ENCODE measurements at places on chromosomes 11 and 22.

DNA sequence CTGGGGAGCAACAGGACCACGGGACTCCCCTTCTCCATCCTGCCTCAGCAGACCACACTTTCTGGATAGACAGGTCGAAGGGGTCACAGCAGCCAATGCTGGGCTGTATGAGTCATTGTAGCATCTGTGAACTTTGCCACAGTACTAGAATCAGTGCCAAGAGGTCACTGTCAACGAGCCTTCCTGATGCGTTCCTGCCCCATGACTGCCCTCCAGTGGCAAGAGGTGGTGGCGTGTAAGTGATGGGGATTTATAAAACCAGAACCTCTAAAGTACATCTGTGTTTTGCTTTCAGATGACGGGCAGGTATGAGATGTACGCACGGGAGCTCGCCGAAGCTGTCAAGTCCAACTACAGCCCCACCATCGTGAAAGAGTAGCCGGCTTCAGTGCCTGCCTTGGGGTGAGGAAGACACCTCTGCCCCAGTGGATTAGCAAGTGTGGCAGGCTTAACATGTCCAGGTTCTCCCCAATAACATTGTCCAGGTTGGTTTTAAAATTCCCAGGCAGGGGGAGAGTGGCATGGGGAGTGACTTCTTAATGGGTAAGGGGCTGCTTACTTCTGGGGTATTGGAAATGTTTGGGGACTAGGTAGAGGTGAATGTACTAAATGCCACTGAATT, 29.4 kb downstream of the GUCD1 start:
- peak; percentile 60 for DNase-seq

DNA sequence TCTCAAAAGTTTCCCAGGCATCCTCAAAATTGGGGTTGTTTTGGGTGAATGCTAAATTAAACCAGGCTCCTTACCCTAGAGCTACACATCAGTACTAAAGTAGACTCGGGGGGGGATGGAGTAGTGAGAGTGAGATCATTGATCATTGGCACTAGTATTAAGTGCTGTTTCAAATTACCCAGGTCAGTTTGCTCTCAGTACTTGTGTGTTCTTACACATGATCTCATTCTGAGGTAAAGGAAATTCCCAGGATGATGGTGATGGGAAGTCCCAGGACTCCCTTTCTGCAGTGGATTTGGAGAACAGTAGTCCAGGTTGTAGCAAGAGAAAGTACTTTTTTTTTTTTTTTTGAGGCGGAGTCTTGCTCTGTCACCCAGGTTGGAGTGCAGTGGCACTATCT, 12.5 kb downstream of the RBM4 start:
- DNase-seq = no peak

DNA sequence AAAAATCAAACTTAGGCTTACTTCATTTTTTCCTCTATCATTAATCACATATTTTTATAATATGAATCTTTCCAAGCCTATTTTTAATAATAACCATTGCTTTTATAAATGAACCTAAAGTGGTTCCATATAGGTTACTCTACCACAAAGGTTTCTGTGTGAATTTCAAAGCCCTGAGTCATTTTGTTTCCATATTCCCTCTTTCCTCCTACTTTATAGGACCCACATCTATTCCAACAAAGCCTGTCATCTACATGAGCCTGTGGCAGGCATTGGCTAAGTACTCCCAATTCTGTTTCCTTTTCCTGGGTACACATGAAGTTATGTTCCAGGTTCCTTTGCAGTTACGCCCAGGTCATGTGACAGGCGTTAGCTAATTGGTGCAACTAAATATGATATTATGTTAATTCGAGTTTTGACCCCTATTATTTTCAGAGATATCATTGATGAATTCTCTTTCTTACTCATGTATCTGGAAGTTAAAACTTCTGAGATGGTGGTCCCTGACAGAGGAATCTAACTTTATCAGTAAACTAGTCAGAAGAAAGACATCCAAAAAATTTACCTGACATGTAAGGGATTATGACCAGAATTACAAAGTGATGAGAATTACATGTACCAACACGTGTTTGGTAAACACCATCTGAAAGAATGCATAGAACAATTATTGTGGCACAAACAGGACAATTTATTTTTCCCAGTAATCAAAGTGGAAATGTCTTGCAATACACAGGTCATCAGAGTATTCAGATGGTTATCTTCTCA, 1264.0 kb upstream of the CNTN5 start:
- no peak for DNase-seq

DNA sequence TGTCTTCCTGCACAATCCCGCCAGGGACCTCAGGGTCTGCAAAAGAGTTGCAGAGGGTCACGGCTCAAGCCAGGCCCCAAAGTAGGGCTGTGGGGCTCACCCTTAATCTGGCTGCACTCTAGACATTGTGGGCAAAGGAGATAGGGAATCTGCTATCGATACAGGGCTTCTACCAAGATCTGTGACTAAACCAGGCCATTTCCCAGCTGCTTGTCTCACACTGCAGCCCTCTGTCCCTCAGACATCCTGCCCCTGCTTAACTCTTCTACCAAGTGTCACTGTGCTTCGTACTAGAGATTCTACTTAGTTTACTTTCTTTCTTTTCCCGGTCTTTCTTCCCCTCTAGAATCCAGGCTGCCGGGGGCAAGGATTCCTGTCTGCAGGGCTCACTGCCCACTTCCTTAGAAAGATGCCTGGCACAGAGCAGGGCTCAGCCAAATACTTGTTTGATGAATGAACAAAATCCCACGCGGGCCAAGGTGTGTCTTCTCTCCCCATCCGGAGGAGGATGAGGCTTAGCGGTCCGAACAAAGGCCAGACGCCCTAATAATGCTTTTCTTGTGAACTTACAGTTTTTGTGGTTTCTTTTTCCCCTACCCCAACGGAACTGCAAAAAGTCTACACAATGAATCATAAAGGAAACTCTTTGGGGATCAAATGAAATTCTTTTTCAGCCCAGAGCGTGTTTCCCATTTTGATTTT, 61.3 kb upstream of the ANO1 start:
- DNase-seq = no peak

GRCh38 chr22:19146215-19146968, 1.9 kb upstream of the ESS2 start:
- DNase-seq = no peak

- DNase-seq = no peak
Observed at GRCh38 chr11:10285148-10285802, 8.7 kb downstream of the SBF2 start.

DNA sequence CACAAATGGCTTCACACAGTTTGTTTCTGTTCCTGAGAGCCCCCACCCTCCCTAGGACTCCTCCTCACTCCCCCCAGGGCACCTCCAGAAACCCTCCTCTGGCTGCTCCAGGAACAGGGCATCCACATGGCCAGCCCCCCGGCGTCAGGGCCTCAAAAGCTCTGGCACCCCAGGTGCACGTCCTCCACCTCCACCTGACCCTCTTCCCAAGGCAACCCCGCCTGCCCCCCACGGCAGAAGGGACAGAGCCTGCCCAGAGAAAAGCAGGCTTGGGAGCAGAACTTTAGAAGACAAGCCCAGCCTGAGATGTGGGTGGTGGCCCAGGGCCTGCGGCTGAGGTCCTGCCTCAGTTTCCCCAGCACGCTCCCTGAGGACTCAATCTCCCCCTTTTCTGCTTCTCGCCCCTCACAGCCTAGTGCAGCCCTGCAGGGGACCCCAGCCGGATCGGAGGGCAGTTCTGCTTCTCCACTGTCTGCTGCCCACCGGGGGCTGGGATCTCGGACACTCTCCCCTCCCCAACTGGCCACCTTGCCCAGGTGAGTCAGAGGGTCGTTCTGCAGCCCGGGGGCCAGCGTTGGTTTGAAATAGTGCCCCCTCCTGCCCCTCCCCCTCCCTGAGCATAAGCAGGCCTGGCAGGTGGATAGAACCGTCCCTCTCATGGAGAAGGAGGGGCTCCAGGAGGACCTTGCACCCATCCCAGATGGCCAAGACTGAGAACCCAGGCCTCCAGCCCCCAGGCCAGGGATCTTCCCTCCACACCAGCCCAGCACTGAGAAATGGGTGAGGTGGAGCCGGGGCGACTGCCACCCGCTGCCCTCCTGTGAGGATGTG, 2.4 kb upstream of the TRABD start:
- DNase-seq = no peak

DNA sequence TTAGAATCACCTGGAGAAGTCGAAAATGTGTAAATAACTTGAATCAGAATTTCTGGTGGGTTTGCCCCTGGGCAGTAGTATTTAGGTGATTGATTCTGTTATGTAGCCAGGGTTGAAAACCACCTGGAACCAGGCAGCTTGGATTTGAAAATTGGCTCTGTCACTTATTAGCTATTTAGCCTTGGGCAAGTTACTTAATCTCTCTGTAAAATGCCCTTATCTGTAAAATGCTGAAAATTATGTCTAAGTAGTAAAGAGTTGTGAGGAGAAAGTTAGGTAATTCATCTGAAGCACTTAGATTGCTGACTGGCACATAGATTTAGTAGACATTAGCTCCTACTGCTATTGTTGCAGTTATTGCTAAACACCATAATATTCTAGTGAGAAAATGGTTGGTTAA, 49.3 kb downstream of the PPME1 start:
- DNase-seq = no peak

DNA sequence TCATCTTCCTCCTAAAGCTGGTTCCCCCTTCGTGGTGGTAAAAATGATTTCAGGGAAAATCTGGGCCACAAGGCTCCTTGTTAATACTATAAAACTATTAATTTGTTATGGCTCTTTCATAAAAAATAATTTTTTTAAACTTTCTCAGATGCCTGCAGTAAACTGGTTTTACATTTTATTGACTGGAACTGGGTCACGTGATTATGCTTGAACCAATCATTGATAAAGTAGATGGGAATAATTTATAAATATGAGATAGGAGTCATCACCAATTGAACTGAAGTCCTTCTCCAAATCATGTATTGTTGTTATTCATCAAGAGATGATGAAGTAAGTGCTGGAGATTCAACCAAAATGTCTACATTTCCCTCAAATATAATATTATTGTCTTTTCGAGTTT, 138.4 kb downstream of the SLC17A6 start:
- no peak for DNase-seq
